ENCODE measurements at places on chromosomes 7 and 10. TPM values are rescaled to one million over a fixed set of nuclear protein-coding genes. Genes with fewer than 3 reads are reported as not detected.

GRCh38 chr10:69963835-69964710, 88.6 kb upstream of the MACROH2A2 start:
- H3K4me3 ChIP-seq: no peak overlapping the region
- H3K36me3 ChIP-seq: no peaks in the 10 kb centered on the region
- peaks cover 6% of the 10 kb centered on the region for H3K4me1 ChIP-seq

The FUOM gene
- 40.5 TPM for total RNA-seq

The CYP2C9 gene
- 0.32 TPM for total RNA-seq

- peaks cover 5% of the 10 kb centered on the region for H3K36me3 ChIP-seq
- H3K4me1 ChIP-seq: no peaks in the 10 kb centered on the region
- DNase-seq: no peak
- no peaks in the 10 kb centered on the region for H3K27me3 ChIP-seq
- H3K4me3 ChIP-seq: no peak overlapping the region
These were observed 525.6 kb upstream of the ADARB2 start for GRCh38 chr10:2262878-2263277.

The ZNF853 gene
- 8.0 TPM for total RNA-seq
